ENCODE measurements at places on chromosomes 4 and X.

DNA sequence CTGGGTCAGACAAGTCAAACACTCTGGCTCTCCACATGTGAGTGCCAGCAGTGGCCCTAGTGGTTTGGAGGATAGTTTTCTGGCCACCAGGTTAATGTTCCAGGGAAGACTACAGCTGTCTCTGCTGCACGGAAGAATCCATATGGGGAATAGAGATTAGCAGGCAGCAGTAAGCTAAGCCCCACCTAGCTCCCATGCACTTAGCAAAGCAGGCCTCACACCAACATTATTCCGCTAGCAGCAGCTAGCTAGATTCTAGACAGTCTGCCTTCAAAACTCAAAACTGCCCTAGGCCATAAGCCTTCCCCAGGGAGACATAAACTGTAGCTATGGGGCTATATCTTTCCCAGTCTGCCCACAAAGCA lies 203.4 kb downstream of the CHIC1 start:
- no peak for DNase-seq

DNA sequence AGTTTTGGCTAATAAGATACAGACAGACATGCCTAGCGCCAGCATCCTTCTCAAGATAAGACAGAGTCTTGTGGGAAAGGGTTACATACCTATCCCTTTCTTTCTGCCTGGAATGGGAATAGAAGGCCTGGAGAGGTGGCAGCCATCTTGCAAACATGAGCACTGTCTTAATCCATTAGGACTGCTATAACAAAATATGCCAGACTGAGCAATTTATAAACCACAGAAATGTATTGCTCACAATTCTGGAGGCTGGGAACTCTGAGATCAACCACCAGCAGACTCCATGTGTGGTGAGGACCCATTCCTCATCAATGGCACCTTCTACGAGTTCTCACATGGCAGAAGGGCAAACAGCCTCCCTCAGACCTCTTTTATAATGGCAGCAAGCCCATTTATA lies 26.5 kb upstream of the NEIL3 start:
- DNase-seq: no peak

DNA sequence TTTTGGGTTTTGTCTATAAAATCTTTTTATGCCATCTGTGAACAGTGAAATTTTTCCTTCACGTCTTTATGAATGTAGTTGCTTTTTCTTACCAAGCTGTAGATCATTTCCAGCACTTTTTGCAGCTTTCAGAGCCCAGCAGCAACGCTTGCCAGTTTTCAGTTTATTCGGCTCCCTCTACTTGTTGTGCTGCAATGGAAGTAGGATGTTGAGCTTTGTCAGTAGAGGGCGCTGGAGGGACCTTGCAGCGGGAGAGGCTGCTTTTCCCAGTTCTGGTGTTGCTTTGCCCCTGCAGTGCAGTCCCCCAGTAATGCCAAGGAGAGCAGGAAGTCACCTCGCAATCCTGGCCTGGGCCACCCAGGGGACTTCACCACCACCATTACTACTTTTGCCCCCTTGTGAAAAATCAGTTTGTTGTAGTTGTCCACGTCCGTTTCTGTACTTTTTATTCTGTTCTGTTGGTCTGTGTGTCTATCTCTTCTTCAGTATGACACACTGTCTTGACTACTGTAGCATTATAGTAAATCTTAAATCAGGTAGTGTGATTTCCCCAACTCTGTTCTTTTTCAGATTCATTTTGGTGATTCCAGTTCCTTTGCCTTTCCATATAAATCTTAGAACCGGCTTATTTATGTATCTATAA lies 21.8 kb downstream of the CMC4 start:
- peak; percentile 57 for DNase-seq

- no peak for DNase-seq
These were observed 100.2 kb downstream of the PDLIM5 start for GRCh38 chr4:94551643-94552564.

- no peak for DNase-seq
These were observed 344.6 kb upstream of the CTSO start for GRCh38 chr4:156298230-156298629.

All from activated CD8-positive, alpha-beta T cell treated with anti-CD3 and anti-CD28 coated beads, Interleukin-2, amount 10 ng/mL, durations not matched to agents 7 days and 5 days (primary cell).